Hematopoietic multipotent progenitor cell treated with erythropoietin and hydrocortisone succinate and interleukin-3 and kit ligand, for 8 days (in vitro differentiated cells): ENCODE measurements at places on chromosomes 11 and 22.

DNA sequence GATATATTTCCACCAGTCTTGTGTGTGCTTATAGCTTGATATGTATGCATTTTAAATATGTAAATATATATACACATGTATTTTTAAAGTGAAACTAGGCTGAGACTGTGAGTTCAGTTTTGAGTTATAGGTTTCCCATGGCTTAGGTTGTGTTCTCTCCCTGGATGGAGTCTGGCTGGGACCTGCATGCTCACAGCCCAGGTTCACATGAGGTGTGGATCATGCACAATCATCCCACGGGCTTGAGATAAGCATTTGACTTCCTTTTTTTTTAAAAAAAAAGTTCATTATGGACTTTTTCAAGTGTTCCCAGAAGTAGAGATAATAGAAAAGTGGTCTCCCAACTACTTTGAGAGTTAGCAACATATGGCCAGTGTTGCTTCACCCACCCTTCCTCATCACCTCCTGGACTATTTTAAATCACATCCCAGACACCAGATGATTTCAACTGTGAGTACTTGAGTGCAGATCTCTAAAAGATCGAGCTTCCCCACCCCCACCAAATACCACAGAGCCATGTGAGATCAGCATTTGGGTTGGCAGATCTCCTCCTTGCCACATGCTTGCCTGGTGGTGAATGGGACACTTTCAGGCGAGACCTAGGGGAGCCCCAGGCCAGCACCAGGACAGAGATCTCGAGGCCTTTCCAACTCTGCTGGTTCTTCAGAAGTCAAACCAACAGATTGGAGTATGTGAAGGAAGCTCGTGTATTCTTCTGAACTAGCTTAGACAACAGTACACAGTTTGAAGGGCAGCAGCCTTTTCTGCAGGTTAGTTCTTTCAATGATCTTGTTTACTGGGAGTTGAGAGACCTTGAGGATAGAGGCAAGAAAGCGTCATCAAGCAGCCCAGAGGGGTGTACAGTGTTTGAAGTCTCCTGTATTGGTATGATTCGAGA is 15.9 kb downstream of the MED15 start:
- DNase-seq: peak; percentile 57

- DNase-seq: no peak
Measured at GRCh38 chr11:116192509-116193210, 580.1 kb downstream of the BUD13 start.

DNA sequence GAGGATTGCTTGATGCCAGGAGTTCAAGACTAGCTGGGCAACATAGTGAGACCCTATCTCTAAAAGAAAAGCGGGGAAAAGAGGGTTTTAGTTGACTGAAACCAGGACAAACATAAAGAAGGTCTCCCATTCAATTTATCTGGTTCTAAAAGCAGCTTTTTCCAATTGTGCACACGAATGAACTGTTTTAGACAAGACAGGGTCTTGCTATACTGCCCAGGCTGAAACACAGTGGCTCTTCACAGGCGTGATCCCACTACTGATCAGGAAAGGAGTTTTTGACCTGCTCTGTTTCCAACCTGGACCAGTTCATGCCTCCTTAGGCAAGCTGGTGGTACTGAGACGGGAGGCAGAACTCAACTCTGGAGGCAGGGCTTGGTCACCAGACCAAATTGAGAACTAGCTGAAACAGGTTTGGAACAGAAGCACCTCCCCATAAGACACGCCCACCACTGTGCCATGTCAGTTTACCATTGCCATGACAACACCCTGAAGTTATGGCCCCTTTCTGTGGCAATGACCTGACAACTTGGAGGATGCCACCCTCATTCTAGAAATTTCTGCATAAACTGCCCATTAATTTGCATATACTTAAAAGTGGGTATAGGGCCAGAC is 2.8 kb upstream of the NUCB2 start:
- DNase-seq: peak; percentile 86

- DNase-seq: no peak
Measured at GRCh38 chr11:28017816-28018215, 90.1 kb downstream of the KIF18A start.

DNA sequence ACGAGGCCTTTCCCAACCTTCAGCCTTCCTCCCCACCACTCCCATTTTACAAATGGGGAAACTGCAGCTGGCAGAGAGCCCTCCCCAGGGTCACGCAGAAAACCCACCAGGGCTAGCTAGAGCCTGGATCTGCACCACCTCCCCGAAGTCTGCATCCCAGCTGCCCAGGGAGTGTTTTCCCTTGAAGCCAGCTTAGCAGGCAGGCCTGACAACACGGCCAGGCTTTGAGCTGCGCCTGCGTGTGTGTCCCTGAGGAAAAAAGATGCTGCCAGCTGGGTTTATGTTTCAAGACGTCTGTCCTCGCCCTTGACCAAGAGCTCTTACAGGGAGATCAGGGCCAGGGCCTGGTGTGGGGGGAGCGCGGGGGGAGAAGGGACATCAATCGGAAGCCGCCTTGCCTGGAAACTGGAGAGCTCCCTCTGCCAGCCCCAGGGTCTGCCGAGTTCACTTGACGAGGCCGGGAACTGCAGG is 20.3 kb downstream of the WNT11 start:
- DNase-seq: no peak

DNA sequence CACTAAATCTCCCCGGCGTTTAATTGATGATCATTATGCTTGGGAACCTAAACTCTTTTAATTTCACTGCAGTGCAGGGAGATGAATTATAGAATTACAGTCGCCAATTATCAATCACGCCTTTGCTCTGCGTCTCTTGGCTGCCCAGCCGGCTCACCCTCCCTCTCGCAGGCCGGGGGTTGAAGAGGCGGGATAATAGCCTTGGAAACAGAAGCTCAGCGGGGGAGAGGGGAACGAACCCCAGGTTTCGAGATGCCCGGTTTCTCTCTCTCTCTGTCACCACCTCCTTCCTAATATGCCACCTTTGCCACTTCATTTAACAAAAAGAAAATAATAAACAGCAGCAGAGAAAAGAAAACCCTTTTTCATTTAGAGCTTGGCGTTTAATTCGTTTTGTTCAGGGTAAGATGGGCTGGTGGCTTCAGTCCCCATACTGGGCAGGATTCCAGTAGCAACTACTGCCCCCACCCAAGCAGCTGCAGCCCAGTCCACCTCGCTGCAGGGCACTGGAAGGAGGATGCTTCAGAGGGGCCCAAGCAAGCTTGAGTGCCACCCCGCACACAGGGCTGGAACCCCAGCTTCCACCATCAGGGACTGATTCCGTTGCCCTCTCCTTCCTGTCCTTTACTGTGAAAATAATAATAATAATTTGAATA is 271.7 kb downstream of the BUD13 start:
- no peak for DNase-seq
